ENCODE measurements at places on chromosomes 4 and X.

GRCh38 chr4:4480685-4481398 is 61.0 kb downstream of the STX18 start:
- H3K4me3 ChIP-seq: no peak overlapping the region
- no peaks in the 10 kb centered on the region for H3K4me1 ChIP-seq
- H3K36me3 ChIP-seq: no peaks in the 10 kb centered on the region
- no peak for DNase-seq
- no peak overlapping the region for H3K27ac ChIP-seq

GRCh38 chrX:1788300-1788911 is 173.5 kb downstream of the ASMT start:
- H3K27me3 ChIP-seq: no peaks in the 10 kb centered on the region
- no peak overlapping the region for H3K4me3 ChIP-seq
- H3K4me1 ChIP-seq: no peaks in the 10 kb centered on the region

- H3K27ac ChIP-seq: no peak overlapping the region
- no peak overlapping the region for H3K4me3 ChIP-seq
- no peaks in the 10 kb centered on the region for H3K27me3 ChIP-seq
- no peak for DNase-seq
Measured at GRCh38 chrX:11010476-11010875, 100.7 kb upstream of the HCCS start.

GRCh38 chrX:110317061-110317819 is 645 bp downstream of the AMMECR1 start:
- peaks cover 14% of the 10 kb centered on the region for H3K4me1 ChIP-seq
- DNase-seq: peak; percentile 4
- no peaks in the 10 kb centered on the region for H3K36me3 ChIP-seq
- no peaks in the 10 kb centered on the region for H3K27me3 ChIP-seq
- H3K27ac ChIP-seq: peak overlapping the region; percentile 81

DNA sequence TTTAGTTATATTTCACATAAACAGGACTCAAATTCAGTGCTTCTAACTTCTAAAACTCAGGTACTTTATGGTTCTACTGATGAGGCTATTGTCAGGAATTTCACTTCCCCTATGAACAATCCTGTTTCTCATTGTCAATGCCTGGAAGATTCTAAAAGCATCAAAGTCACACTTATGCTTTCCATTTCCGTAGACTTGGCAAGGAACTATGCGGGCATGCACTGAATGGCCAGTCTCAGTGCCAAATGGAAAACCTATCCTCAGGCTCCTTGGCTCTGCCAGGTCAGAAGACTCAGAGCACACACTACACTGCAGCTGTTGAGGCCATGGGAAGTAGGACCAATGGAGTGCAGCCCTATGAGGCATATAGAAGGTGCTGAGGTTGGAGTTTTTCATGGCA is 97.0 kb upstream of the PTPN13 start:
- DNase-seq: no peak
- H3K27ac ChIP-seq: no peak overlapping the region
- no peaks in the 10 kb centered on the region for H3K36me3 ChIP-seq
- H3K4me1 ChIP-seq: no peaks in the 10 kb centered on the region
- H3K27me3 ChIP-seq: no peaks in the 10 kb centered on the region
- no peak overlapping the region for H3K4me3 ChIP-seq

DNA sequence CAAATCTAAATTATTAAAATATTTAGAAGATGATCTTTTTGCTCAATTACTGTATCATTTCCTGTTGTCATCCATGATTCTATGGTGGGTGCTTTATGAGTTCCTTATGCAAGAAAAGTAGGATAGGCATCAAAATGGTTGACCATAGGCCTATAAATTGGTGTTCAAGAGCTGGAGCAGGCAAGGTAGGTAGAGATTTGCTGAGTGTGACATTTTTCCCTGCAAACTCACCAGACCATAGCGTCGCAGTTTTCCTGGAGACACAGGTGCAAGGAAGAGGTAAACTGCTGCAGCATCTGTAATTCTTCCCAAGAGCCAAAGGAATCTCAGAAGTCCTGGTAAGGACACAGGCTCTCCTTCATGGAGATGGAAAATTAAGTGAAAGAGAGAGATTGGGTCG is 33.7 kb upstream of the DCLK2 start:
- no peak overlapping the region for H3K4me3 ChIP-seq
- no peaks in the 10 kb centered on the region for H3K36me3 ChIP-seq
- DNase-seq: no peak
- H3K27me3 ChIP-seq: peaks cover 9% of the 10 kb centered on the region

GRCh38 chr4:32147446-32148085 is 1427.4 kb downstream of the PCDH7 start:
- DNase-seq: no peak
- no peak overlapping the region for H3K4me3 ChIP-seq
- H3K4me1 ChIP-seq: no peaks in the 10 kb centered on the region
- H3K36me3 ChIP-seq: no peaks in the 10 kb centered on the region
- no peaks in the 10 kb centered on the region for H3K27me3 ChIP-seq

- no peaks in the 10 kb centered on the region for H3K36me3 ChIP-seq
- no peaks in the 10 kb centered on the region for H3K27me3 ChIP-seq
- no peak for DNase-seq
Measured at GRCh38 chr4:37719021-37719420, 32.8 kb upstream of the RELL1 start.

- no peaks in the 10 kb centered on the region for H3K27me3 ChIP-seq
- no peak overlapping the region for H3K4me3 ChIP-seq
- no peaks in the 10 kb centered on the region for H3K4me1 ChIP-seq
- no peak for DNase-seq
- no peaks in the 10 kb centered on the region for H3K36me3 ChIP-seq
- no peak overlapping the region for H3K27ac ChIP-seq
Measured at GRCh38 chrX:34875204-34875603, 67.4 kb upstream of the FAM47B start.

DNA sequence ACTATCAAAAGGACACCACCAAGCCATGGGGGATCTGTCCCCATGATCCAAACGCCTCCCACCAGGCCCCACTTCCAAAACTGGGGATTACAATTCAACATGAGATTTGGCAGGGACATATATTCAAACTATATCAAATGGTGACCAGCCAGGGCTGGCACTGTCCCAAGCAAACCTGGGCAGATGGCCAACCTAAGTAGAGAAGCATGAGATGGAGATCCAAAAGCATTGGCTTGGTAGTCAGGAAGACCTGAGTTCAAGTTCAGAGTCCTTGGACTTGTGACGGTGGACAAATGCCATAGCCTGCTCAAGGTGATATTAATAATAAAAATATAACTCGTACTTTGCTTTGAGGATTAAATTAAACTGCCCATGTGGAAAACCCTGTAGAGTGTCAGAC is 79.2 kb upstream of the HS3ST1 start:
- no peak for DNase-seq
- H3K27ac ChIP-seq: no peak overlapping the region
- no peaks in the 10 kb centered on the region for H3K36me3 ChIP-seq
- no peaks in the 10 kb centered on the region for H3K27me3 ChIP-seq
- peaks cover 4% of the 10 kb centered on the region for H3K4me1 ChIP-seq

GRCh38 chrX:114519524-114519923 is 64.4 kb upstream of the HTR2C start:
- no peaks in the 10 kb centered on the region for H3K4me1 ChIP-seq
- DNase-seq: no peak
- H3K27me3 ChIP-seq: no peaks in the 10 kb centered on the region

DNA sequence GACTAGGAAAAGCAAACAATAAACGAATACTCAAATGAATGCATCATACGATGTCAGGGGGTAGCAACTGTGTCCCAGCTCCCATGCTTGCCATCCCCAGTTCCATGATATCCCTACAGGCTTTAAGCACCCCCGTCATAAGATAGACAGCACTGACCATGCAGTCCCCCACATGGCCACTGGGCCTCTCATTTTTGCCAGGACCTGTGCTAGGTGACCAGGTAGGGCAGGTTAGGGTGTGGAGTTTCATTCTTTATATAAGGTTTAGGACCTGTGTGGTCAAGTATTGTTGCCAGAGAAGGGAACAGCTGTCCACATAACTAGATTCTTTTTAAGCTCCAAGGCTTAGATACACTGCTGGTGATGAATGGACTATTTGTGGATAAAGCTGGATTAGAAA is 9.7 kb downstream of the PPEF2 start:
- H3K4me1 ChIP-seq: no peaks in the 10 kb centered on the region
- H3K36me3 ChIP-seq: no peaks in the 10 kb centered on the region
- no peaks in the 10 kb centered on the region for H3K27me3 ChIP-seq
- no peak overlapping the region for H3K27ac ChIP-seq
- DNase-seq: no peak

Data from B cell (primary cell).